Mesenteric fat pad (tissue), 1 donor: ENCODE measurements at places on chromosomes 5 and 9.

DNA sequence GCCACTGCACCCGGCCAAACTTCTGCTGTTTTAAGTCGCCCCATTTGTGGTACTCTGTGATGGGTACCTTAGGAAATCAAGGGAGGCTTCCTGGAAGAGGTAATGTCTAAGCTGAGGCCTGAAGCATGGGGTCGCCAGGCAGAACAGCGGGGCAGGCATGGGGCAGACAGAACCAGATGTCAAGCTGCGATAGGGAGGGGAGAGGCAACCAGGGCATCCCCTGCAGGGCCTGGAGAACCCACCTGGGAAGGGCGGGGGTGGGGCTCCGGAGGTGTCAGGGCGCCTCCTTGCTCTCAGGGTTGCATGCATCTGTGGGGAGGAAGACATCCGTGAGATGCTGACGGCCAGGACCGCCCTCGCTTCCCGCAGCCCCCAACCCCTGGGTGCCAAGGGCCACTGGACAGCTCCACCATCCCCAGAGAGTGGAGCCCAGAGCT lies 2.8 kb downstream of the LCN15 start:
- DNase-seq = no peak

DNA sequence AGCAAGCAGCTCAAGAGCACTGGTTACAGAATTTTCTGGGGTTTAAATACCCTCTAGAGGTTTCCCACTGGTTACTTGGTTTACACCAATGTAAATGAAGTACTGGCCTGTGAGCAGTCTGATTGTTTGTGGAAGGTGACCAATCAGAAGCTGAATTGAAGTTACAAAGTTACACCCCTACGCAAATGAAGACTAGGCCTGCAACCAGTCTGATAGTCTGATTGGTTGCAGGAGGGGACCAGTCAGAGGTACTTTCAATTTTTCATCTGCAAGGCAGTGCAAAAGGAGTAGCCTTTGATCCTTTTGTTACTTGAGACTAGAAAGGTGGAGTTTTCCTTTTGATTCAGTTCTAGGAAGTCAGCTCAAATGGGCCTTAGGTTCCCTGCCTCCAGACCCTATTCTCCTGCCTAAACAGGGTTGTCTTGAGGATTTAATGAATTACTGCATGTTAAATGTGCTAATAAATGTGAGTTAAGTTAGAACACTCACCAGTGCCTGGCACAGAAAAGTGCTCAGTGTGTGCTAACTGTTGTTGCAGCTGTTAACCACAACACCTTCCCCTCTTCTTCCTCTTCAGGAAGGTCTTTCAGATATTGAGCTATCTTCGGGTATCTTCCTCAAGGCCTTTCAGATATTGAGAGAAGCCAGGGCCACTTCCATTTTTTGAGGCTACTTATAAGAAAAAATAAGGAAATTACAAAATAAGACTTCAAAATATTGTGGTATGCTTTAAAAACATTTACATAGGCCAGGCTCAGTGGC lies 32.1 kb upstream of the CLINT1 start:
- no peak for DNase-seq

DNA sequence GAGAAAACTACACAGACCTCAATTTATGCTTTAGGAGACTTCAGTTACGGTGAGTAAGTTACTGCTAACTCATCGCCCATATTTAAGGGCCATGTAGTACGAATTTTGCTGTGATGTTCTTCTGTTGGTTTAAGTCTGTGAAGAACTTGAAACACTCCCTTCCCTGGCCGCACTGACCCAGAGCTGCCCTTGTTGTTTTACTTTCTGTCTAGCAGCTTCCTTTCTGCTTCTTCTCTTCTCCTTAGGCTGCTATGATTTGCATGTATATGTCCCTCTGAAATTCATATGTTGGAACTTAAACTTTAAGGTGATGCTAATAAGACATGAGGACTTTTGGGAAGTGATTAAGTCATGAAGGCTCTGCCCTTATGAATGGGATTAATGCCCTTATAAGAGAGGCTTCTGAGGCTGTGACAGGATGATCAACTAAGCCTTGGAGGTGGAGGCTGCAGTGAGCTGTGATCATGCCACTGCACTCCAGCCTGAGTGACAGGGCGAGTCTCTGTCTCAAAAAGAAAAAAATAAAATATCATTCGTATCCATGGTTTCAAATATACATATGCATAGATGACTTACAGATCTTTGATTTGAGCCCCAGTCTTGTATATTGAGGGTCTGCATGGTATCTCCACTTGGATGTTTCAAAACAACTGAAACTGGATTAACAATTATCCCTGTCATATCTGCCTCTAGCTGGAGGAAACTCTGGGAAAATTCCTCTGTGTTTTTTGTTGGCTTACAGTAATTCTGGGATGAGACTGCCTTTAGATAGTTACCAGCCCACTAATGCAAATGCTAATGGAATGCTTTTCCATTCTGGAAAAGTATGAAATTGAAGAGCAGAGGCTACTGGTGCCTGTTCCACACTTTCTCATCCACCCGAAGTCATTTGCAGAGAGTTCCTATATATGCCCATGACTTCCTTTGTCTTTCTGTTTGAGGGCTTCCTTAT lies 263.4 kb upstream of the ACTBL2 start:
- DNase-seq = no peak

DNA sequence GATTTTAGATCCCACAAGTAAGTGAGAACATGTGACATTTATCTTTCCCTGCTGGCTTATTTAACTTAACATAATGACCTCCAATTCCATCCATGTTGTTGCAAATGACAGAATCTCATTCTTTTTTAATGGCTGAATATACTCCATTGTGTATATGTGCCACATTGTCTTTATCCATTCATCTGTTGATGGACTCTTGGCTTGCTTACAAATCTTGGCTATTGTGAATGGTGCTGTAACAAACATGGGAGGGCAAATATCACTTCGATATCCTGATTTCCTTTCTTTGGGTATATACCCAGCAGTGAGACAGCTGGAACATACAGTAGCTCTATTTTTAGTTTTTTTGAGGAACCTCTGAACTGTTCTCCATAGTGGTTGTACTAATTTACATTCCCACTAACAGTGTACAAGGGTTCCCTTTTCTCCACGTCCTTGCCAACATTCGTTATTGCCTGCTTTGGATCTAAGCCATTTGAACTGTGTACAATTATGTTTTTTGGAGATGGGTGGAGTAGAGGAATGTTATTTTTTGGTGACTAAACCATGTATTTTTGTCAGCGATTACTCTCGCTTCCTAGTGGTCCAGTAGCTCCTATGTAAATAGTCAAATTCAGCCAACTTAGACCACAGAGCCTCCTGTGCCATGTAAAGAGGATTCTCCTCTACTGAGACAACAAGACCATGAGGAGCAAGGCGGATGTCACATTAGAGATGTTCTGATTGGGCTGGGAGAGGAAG lies 60.6 kb downstream of the TNFSF15 start:
- no peak for DNase-seq

GRCh38 chr9:107784235-107784958 lies 294.8 kb upstream of the KLF4 start:
- DNase-seq = no peak

GRCh38 chr5:140795259-140795641 lies 598 bp downstream of the PCDHA2 start:
- no peak for DNase-seq

GRCh38 chr9:93808115-93809029 lies 146.8 kb downstream of the BARX1 start:
- no peak for DNase-seq

DNA sequence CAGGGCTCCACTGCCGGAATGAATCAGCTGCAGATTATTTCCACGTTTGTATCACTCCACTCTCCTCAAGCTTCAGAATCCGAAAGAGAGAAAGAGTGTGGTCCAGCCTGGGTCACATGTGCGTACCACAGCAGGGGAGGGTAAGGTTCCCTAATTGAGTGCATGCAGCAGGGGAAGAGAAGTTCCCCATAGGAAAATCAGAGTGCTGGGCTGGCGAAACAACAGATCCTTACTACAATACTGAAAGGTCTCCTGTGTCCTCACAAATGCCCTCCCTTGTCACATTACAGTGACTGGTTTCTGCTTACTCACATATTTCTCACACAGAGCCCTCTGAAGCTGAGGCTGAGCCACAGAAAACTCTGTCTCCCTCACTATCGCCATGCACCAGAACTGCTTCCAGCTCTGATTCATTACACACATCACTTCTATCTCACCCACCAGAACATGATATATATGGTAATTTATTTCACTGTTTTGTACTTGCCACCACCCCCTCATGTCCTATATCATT lies 532.2 kb upstream of the TUSC1 start:
- DNase-seq = no peak

DNA sequence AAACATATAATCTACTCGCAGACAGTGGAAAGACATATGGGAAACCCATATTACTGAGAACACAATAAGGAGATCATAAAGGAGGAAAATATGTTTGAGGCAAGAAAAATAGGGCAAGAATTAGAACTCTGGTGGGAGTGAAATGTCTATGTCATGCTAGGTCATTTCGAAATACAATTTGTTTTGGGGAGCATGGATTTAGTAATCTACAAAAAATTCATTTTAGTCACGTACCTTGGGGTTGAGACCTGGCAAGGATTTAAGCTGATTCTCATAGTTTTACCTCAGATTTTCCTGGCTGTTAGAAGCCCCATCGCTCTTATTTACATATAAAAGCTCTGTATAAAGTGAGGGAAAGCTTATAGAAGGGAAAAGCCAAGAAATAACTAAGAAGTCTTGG lies 11.5 kb upstream of the CSNK1G3 start:
- DNase-seq = no peak

GRCh38 chr5:159782197-159782994 lies 133.9 kb upstream of the ADRA1B start:
- no peak for DNase-seq

DNA sequence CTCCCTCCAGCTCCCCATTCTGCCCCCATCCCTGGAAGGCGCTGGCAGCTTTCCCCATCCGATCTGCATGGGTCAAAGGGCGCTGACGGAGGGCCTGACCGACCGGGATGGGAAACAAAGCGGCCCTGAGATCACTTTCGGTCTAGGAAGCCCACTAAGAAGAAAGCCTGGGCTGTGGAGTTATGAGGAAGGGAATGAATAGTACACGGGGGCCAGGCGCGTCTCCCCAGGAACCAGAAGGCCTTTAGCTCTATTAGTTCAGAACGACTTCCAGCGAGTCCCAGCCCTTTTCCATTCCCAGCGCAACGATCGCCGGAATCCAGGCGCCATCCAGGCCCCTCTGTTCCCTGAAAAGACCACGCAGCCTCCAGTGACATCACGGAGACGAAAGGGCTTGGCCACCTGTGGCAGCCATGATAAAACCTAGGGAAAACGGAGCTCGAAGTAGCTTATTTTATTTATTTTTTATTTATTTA lies 70.1 kb upstream of the CCDC180 start:
- DNase-seq = no peak

DNA sequence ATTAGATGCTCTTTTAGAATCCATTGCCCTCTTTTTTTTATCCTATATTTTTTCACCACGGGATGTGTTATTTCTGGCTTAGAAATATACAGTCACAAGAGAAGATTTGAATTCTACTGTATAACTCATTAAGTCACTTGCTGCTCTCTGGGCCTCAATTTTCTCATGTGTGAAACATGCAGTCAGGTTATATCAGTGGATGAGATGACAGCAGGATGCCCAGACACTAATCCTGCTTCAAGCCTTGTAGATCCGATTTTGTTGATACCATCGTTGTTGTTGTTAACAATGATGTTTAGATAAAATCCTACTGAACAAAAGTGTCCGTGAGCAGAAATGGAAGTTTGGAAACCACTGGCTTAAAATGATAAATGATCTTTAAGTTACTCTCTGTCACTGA lies 421.9 kb upstream of the DMAC1 start:
- DNase-seq = no peak

DNA sequence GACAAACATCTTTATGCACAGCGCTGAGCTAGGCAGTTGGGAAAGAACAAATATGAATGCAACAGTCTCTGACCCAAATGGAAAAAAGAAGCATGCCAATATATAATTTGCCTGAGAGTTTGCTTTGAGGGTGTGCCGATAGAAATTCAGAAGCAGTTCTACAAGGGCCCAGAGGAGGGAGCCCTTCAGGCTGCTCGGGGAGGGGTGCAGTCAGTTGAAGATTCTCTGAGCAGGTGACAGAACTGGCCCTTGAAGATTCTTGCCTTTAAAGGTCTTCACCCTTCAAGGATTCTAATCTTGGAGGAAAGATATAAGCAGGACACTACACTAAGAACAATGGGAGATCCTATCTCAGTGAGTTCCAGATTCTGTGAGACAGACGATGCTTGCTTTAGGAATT lies 3.7 kb upstream of the PAPPA start:
- no peak for DNase-seq

GRCh38 chr5:100890461-100891008 lies 12.5 kb downstream of the ST8SIA4 start:
- no peak for DNase-seq

DNA sequence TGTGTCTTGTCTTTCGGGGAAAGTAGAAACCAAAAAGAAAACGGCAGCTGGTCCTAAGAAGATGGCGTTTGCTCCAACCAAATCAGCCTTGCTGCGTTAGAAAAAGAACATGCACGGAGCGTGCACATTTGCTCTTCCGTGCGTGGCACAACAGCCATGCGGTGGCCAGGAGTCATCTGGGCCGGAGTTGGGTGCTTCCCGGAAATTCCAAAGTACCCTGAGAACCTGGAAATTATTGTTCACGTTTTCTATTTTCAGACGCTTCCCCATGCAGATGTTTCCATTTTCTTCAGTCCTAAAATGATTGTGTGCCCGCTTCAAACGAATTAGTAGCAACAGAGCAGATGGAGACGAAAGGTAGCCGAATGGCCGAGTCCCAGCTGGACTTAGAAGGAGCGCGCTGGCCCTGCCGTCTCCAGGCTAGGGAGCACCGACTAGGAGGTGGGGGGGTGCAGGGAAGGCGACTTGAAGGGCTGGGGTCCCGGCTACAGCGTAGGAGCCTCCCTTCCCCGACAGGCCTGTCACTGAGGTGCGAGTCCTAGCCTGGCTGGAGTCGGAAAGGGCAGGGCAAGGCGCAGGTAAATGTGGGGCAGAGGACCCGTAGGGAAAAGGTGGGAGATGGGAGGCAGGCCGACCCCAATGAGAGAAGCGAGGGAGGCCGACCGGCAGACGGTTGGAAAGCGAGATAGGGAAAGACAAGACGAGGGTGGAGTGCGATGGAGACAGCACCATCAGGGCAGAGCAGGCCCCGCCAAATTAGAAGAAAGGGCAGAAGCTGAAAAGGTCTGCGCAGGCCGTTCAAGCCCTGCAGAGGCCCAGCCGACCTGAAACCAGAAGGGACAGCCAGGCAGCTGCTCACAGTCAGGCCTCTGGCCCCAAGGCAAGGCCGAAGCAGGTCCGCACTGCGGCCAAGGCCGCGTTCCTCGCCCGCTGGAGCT lies 1.4 kb downstream of the BARX1 start:
- DNase-seq = no peak
